Left renal cortex interstitium (tissue), 4 donors: ENCODE measurements at places on chromosomes 6 and 20. TPM values are rescaled to one million over a fixed set of nuclear protein-coding genes. Genes with fewer than 3 reads are reported as not detected.

The BCLAF1 gene
- 202 TPM for polyA plus RNA-seq

The GUCA1A gene
- 0.11 TPM for polyA plus RNA-seq

The TAP2 gene
- polyA plus RNA-seq, result 12.6 TPM

The SERPINB1 gene
- polyA plus RNA-seq, result 22.8 TPM

The RAB44 gene
- polyA plus RNA-seq, result 0.06 TPM

The CDSN gene
- polyA plus RNA-seq, result not detected

The CYP24A1 gene
- 3.2 TPM for polyA plus RNA-seq

The FBXO9 gene
- 86.9 TPM for polyA plus RNA-seq

The KHDC1L gene
- 0.30 TPM for polyA plus RNA-seq
